Uterine smooth muscle cell (primary cell): ENCODE measurements at places on chromosomes 16 and 17. TPM values are rescaled to one million over a fixed set of nuclear protein-coding genes. Genes with fewer than 3 reads are reported as not detected.

The MYO1D gene
- 20.6 and 35.2 TPM in 2 replicates for total RNA-seq

The NRN1L gene
- not detected in 2 replicates for total RNA-seq

The BICDL2 gene
- total RNA-seq: under 0.01 and 0.25 TPM in 2 replicates

The ACSM2A gene
- not detected in 2 replicates for total RNA-seq

The ABCC1 gene
- 32.4 and 40.7 TPM in 2 replicates for total RNA-seq

The EVPLL gene
- total RNA-seq: not detected in 2 replicates

The ERBB2 gene
- total RNA-seq: 28.0 and 37.5 TPM in 2 replicates

The HIGD1B gene
- not detected in 2 replicates for total RNA-seq

The AANAT gene
- not detected in 2 replicates for total RNA-seq

The ARL5C gene
- total RNA-seq: not detected in 2 replicates

The PPM1E gene
- total RNA-seq: 0.55 and 1.2 TPM in 2 replicates

The KCNH4 gene
- not detected in 2 replicates for total RNA-seq
